ENCODE measurements at places on chromosomes 7 and 10.

GRCh38 chr10:13615650-13616300 lies 29.0 kb downstream of the PRPF18 start:
- DNase-seq: no peak

DNA sequence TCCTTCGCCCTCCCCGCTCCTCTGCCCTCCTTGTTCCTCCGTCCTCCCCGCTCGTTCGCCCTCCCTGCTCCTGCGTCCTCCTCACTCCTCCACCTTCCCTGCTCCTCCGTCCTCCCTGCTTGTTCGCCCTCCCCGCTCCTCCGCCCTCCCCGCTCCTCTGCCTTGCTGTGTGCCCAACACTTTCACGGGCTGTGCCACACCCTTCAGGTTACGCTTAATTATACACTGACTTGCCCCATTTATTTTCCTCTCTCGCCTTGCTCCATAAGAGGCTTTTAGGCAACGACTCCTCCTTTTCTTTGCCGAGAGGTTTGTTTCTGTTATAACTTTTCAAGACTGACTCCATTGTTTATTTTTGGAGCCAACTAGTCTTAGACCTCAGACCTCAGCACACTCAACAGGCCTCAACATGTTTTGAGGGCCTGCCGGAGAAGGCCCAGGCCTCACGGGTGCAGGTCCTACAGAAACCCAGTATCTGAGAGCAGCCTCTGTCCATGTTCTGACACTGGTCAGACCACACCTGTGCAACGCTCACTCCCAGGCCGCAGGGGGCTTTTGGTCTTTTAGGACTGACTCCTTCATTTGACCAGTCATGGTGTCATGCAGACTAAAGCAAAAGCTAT lies 18.2 kb upstream of the PRKAG2 start:
- DNase-seq: no peak

DNA sequence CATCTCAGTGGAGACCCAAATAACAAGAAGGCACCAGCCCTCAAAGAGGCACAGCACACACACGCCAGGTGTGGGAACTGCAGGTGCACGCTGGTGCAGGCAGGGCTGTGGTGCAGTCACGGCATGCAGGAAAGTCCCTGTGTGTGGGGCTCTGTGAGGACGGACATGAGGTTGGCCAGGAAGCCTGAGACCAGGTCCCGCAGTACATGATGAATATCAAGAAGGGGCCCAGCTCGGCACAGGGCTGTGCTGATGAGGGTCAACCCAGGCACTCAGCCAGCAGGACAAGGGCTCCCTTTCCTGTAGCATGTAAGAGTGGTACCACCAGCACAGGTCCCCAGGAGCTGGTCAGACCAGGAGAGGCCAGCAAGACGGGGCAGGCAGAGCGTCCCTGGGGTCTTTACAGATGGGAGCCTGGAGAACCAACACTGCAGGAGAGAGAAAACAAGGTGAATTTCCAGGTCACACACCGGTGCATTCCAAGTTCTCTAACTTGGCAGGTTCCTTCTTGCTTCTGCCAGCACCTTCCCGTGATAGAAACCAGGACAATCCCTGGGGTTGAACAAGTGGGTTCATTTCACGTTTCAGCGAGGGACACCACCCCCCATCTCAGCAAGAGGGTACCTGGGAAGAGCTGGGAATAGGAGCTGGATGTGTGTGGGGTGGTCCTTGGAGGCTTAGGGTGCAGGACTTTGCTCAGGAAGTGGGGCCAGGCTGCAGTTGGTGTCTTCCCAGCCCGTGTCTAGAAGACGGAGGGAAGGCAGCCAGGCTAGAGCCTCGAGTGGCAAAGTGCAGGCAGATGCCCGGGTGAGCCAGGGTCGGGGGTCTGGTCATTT lies 244.8 kb upstream of the TCERG1L start:
- no peak for DNase-seq

DNA sequence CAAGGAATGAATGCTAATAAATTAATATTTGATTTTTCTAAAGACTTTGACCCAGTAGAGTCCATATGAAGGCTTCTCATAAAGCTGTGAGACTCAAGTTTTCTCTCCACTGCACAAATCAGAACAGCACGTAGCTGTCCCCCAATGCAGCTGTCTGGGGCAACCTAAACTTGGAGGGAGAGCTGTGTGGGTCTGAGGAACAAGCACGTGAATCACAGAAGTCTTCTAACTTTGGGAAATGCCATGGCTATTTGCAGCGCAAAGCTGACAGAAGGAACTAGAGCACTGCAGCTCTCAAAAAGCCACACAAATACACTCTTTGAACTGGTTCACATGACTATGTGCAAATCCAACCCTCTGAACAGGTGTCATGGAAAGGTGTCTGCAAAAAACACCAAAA lies 47.9 kb downstream of the COL1A2 start:
- no peak for DNase-seq

- DNase-seq: no peak
Observed at GRCh38 chr7:41872966-41873365, 170.1 kb upstream of the INHBA start.

GRCh38 chr7:31811650-31812461 lies 124.8 kb downstream of the PPP1R17 start:
- DNase-seq: no peak

- no peak for DNase-seq
Observed at GRCh38 chr7:30162622-30163124, 27.9 kb downstream of the MTURN start.

- no peak for DNase-seq
Observed at GRCh38 chr10:89002226-89002978, 11.8 kb downstream of the FAS start.

- DNase-seq: no peak
Observed at GRCh38 chr7:38040831-38041230, 120.4 kb downstream of the EPDR1 start.

DNA sequence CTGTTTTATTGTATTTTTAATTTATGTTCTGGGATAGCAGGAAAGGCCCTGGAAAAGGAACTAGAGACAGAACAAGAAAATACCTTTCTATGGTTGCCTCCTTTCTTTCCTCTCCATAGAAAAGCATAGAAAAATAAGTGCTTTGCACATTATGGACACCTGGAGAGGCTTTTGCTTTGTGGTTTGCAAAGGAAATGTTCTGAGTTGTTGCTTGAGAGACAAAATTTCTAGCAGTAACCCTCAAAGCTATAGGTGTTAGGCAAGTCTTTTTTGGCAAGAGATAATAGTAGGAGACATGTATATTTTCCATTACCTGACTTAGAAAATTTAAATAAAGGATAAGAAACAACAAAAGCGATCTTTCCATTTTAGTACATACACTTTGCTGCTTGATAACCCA lies 378.6 kb upstream of the PRKCQ start:
- DNase-seq: no peak

DNA sequence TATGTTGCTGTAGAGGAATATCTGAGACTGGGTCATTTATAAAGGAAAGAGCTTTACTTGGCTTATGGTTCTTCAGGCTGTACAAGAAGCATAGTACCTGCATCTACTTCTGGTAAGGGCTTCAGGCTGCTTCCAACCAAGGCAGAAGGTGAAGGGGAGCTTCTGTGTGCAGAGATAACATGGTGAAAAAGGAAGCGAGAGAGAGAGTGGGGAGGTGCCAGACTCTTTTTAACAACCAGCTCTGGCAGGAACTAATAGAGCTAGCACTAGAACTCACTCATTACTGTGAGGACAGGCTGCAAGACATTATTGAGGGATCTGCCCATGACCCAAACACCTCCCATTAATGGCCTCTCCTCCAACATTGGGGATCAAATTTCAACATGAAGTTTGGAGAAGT lies 94.5 kb downstream of the KIF20B start:
- no peak for DNase-seq

DNA sequence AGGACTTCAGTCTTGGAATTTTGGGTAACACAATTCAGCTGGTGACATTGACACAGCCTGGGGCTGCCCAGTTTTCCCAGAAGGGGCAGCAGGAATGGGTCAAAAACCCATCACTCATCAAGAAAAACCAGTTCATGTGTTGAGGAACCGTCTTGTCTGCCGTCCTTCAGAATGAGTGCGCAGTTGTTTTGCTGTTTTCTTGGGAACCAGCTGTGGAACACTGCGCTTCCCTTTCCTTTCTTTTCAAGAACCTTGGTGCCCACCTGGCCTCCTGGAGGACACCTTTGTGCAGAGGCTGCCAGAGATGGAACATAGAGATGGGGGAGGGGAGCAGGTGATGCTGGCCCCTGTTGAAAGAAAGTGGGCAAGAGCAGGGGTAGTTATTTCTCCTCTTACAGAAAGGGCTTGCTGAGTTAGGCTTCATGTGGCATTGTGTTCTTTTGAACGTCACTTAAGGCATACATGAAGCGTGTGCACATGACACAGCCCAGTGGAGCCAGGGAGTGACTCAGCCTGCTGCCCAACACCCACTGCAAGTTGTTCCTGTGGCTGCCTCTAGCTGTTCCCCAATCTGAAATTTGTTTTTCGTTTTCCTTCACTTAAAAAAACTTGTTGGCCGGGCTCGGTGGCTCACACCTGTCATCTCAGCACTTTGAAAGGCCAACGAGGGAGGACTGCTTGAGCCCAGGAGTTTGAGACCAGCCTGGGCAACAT lies 87.4 kb upstream of the TNS3 start:
- no peak for DNase-seq

DNA sequence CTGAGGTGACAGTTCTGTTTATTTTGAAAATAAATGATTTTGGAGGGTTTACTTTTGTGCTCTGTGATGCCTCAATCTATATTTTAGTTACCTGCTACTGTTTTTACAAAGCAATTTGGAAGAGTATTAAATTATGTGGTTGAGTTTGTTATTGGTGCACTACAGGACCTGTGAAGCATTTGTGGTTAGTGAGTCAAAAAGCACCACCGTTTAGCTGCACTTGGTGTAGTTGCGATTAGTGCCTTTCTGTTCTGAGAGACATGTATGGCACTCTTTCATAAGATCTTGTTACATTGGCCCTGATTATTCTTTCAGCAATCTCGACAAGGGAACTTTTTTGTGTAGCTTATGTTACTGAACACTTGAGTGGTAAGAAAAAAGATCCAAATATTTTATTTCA lies 132.2 kb downstream of the BBS9 start:
- no peak for DNase-seq

- no peak for DNase-seq
Observed at GRCh38 chr10:29104661-29105399, 184.0 kb upstream of the LYZL1 start.

- no peak for DNase-seq
Observed at GRCh38 chr7:20395104-20395503, 64.4 kb downstream of the ITGB8 start.

DNA sequence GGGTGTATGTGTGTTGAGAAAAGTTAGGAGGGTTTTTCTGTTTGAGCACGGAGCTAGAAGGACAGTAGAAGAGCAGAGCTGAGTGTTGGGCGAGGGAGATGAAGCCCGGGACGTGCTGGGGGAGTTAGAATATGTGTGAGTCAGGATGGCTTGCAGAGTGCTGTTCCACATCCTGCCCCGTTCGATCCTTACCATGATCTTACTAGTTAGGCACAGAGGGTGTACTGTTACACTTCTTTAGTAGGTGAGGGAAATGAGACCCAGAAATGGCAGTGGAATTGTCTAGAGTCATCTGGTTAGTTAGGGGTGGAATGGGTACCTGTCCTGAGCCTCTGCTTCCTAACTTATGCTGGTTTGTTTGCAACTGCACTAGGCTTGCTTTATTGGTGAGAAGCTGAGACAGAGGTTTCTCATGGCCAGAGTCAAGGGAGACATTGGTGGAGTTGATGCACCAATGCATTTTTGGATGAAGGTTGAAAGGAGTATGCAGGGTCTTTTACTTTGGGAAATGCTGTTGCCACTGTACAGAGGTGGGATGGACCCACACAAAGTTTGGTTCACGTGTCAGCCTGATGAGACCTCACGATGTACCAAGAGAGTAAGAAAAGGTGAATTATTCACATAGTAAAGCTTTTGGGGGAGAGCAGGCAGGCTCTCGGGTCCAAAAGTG lies 42.4 kb downstream of the CCNY start:
- DNase-seq: no peak

DNA sequence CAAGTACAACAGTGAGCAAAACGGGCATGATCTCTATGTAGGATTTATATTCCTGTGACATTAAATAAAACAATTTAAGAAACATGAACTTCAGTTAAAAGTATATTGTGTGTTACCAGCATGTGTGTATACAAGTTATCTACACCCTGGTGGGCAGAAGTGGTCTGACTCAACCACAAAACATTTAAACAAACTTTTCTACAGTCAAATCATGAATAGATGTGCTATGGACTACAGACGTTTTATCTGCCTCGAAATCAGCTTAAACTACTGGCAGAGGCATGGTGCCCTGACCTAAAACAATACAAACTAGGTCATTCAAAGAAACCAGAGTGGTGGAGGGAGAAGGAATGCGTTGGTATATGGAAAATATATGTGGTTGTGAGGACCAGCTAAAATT lies 3.6 kb downstream of the ARL3 start:
- no peak for DNase-seq

GRCh38 chr10:122665946-122666345 lies 33.7 kb downstream of the C10orf120 start:
- no peak for DNase-seq

- DNase-seq: no peak
Observed at GRCh38 chr10:14926722-14927416, 27.0 kb downstream of the DCLRE1C start.

DNA sequence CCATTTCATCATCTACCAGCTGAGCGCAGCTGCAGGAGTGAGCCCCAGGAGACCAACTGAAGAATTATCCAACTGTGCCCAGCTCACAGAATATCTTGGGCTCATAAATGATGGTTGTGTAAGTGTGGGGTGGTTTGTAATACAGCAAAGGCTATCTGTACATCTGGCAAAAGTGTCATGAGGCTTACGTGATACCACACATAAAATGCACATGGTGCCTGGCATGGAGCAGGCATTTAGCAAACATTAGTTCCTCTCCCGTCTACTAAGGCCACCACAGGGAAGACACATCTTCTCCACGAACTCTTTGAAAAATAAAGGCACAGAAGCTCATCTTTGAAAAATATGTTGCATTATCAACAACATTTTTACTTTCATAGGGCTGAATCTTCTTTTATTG lies 32.3 kb downstream of the AOAH start:
- no peak for DNase-seq

- no peak for DNase-seq
Observed at GRCh38 chr10:32982911-32983909, 25.2 kb upstream of the ITGB1 start.

GRCh38 chr7:29639886-29640595 lies 76.4 kb downstream of the PRR15 start:
- no peak for DNase-seq

GRCh38 chr10:43115881-43116595 lies 22.2 kb upstream of the CSGALNACT2 start:
- DNase-seq: no peak
